ENCODE measurements at places on chromosomes 3 and 15.

DNA sequence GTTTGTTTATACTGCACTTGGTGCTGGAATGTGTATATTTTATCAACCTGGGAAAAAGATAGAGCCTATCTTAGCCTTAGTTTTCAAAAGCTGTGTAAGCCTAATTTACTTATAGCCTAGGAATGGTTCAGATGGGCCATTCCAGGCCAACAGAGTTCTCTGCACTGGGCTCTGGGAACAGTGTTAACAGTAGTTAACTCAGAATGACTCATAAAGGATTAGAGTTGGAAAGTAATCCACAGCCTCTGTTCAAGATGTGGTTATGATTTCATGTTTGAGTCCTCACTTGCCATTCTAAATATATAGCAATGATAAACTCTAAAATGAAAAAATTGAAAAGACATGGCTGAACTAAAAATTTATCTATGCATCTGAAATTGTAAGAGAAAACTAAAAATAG is 22.6 kb upstream of the PEX5L start:
- DNase-seq = no peak

DNA sequence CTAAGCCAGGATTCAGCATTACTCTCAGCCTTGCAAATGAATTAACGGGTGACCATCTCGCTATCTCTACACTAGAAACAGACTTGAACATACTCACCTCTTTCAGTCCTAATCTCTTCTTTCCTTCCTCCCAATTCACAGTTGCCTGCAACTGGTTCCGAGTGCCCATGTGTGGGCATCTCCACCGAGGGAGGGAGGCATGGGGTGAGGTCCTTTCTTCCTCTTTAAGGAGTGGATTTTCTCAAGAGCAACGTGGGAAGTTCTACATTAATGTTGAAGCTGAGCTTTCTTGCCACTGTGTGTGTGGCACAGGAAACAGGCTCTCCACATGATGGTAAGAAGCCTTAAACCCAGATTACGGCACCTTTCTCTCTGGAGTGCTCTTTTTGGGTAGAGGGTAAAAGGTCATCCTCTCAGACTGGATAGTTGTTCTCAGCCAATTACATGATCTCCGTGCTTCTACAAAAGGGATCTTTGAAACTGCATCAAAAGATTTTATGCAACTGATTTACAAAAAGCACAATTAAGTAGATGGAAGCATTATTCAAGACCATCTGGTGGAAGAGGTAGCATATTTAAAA is 286.8 kb upstream of the NR2F2 start:
- no peak for DNase-seq

GRCh38 chr3:126816298-126816697 is 112.3 kb downstream of the CHCHD6 start:
- no peak for DNase-seq

GRCh38 chr3:40333416-40333815 is 23.9 kb downstream of the EIF1B start:
- no peak for DNase-seq

GRCh38 chr3:38453075-38453912 is at the start of gene ACVR2B:
Gene ACVR2B (plus strand): TSS chr3:38453890. CDS start chr3:38454323, 433 bp downstream.
- peak; percentile 8 for DNase-seq

DNA sequence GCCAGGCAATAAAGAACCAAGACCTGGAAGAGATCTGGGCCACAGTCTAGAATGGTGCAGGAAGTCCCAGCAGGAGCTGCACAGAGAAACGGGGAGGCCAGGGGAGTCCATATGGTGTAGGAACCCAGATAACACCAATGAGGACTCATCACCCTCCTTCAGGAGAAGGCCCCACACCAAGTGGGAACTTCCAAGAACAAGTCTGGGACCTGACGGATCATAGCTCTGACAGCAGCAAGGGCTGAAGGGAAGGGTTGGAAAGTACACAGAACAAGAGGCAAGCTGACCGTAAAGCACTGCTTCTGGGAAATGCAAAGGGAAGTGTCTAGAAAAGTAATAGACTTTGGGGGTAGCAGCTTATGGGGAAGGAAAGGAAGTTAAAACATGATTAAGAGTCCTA is 34.5 kb downstream of the ANO10 start:
- no peak for DNase-seq

GRCh38 chr3:157856078-157856939 is 249.9 kb downstream of the SHOX2 start:
- no peak for DNase-seq

DNA sequence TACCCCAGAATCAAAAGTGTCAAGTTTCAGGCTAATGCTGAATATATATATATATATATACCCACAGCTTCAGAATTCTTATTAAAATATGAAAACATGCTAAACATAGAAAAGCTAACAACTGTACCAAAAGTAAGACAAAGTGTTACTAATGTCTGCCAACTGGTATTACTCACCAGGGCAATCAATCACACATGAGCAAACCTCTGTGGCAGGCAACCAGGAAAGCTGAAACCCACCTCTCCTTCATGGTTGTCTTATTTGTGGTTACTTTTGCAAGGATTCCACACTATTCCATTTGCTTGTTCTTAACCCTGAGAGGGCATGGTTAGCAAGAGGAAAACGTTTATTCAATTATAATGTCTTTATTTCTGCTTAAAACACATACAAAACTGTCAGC is 512.3 kb upstream of the MDFIC2 start:
- DNase-seq = no peak

DNA sequence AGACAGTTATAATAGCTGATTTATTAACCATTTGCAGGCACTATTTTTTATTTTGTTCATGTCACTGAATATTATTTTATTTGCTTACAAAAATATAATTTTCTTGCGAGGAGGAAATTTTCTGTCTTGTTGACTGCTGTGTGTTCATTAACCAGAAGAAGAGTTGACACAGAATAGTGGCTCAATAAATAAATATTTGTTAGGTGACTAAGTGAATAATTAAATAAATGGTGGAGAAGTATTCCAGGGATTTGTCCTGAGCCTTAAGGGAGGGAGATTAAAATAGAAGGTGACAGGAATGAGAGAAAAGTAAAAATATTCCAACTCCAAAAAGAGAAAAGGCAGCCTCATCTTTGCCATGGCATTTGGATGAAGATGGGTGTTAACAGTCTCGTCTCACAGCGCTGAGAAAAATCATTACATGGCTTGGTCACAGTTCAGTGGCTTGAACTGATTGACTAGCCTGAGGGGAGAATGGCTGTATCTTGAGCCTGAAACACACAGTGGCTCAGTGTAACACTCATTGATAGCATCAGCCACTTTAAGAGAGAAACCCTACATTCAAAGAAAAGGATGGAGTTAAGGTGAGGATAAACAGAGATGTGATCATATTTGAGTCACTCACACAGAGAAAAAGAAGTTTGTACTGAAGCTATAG is 449.9 kb upstream of the NAALADL2 start:
- no peak for DNase-seq

DNA sequence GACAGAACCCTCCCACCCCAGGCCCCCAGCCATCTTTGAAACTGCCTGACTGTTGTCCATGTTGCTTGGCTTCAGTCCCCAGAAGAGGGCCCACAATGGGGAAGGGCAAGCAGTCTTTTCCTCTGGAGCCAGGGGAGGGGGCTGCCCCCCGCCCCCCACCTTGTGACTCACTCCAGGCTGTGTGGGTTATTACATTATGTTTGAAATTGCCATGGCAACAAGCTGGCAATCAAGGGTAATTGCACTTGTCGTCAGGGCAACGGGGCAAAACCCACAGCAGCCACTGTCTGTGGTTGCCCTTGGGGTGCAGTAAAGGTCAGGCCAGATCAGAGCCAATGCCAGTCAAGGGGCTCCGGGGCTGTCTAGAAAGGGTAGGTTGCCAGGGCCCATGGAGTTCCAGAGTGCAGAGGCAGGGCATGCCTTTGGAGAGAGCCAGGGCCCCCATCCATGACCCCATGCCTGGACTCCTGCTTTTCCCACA is 3.1 kb upstream of the CAMKV start:
- no peak for DNase-seq
